ENCODE measurements at places on chromosomes 3 and 15.

GRCh38 chr15:64701482-64702184, 73.8 kb downstream of the RBPMS2 start:
- peak; percentile 52 for DNase-seq

- peak; percentile 68 for DNase-seq
These were observed 439.2 kb downstream of the MCTP2 start for GRCh38 chr15:94670438-94671034.

DNA sequence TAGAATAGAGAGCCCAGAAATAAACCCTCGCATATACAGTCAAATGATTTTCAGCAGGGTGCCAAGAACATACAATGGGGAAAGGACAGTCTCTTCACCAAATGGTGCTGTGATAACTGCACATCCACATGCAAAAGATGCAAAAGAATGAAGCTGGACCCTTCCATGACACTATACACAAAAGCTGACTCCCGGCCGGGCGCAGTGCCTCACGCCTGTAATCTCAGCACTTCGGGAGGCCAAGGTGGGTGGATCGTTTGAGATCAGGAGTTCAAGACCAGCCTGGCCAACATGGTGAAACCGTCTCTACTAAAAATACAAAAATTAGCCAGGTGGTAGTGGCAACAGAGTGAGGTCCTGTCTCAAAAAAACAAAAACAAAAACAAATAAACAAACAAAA, 43.2 kb upstream of the IQSEC1 start:
- DNase-seq, result no peak

DNA sequence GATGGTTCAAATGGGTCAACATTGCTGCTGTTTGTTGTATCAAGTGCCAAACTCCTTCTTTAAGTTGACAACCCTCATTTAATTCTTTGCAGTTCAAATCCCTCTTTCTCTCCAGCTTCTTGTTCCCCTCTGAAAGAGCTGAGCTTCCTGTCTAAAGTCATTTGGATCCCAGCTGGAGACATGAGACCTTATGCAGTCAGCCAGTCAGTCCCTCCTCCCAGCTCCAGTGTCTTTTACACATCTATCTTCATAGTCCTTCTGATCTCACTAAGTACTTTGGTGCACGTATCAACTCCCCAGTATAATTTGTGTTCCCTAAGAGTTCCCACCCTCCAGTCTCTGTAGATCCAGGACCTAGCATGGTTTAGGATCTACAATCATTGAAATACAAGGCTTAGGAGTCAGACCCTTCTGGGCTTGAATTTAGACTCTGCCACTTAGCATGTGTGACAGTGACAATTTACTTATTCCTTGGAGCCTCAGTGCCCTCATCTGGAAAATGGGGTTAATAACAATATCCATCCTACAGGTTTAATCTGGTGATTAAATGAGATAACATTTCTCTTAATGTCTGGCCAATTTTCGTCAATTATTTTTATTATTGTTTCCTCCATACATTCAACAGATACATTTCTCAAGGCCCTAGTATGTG, 102.8 kb upstream of the SEMA6D start:
- no peak for DNase-seq

DNA sequence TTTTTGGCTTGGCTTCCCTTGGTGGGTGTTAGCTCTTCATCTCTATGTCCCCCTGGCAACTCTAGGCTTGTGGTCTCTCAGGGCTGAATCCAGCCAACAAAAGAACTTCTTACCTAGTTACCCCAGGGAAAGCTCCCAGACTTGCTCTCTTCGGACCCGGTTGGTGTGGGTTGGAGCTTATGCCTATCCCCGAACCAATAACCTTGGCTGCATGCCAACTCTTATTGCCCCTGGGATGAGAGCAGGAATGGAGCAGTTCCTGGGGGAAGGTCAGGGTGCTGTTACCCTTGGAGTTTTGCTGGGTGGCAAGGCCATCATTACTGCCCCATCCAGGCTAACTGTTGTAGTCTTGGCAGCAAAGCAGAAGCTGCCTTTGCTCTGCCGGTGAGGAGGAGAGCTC, 147.8 kb downstream of the CACNA1D start:
- DNase-seq, result no peak

DNA sequence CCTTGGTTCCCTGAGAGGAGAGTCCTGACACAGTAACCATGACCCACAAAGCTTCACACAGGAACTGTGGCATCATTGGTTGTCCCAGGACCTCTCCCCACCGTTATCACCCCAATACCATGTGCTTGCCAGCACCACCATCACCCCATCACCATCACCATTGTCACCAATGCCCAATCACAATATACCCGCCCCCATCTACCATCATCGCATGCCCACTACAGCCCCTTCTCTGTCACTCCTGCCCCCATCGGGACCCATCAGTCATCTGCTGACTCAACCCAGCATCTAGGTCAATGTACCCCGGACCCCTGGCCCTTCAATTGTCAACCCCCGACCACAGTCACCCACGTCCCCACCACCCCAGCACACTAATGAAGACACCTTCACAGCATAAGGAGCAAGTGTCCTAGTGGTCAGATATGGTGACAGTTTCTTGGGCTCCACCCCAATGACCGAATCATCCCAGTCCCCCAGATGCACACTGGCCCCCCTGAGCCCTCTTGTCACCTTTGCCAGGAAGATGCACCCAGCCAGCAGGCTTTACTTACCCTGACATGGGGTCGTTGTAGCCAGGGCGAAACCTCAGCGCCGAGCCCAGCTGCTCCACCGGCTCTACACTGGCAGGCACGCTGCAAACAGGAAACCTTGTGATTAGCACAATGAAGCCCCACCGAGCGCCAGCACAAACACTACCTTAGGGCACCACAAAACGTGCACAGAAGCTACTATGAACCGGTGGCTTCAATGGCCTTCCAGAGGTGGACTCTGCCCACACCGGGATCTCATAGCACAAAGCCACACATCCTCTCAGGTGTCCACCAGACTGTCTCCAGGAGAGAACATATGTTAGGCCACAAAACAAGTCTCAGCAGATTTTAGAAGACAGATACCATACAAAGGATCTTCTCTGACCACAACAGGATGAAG, 25.1 kb downstream of the SHISA5 start:
- no peak for DNase-seq

GRCh38 chr15:48823706-48824105, 12.8 kb upstream of the CEP152 start:
- no peak for DNase-seq

- DNase-seq, result peak; percentile 8
These were observed 28.4 kb upstream of the TPRG1 start for GRCh38 chr3:189143321-189143720.

- DNase-seq, result no peak
These were observed 67.4 kb upstream of the LARS2 start for GRCh38 chr3:45320986-45321385.

DNA sequence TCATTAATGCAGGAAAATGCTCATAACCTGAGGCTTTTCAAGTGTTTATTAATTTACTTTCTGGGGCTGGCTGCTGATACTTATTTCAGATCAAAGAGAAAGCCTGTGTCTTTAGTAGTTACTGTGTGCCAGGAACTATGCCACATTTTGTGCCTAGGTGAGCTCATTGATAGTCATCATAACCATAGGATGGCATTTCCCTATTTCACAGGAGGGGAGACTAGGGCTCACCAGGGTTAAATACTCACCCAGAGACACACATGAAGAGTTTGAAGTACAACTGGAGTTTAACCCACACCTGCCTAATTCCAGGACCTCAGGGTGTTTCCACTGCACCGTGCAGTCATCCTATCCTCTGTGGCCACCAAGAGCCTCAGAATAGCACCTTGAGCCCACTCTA, 264.4 kb upstream of the NR2E3 start:
- DNase-seq, result no peak

GRCh38 chr3:53069422-53070068, 23.7 kb upstream of the SFMBT1 start:
- no peak for DNase-seq

GRCh38 chr15:39009740-39010139, 445.1 kb upstream of the RASGRP1 start:
- DNase-seq, result no peak

- peak; percentile 16 for DNase-seq
These were observed 116.5 kb upstream of the FGF7 start for GRCh38 chr15:49306551-49306950.

DNA sequence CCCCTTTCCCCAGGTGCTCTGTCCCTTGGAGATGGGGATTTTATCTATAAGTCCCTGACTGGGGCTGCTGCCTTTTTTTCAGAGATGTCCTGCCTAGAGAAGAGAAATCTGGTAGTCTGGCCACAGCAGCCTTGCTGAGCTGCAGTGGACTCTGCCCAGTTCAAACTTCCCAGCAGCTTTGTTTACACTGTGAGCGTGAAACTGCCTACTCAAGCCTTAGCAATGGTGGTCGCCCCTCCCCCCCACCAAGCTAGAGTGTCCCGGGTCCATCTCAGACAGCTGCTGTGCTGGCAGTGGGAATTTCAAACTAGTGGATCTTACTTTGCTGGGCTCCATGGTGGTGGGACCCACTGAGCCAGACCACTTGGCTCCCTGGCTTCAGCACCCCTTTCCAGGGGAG, 38.9 kb downstream of the TMEM266 start:
- DNase-seq, result no peak

- no peak for DNase-seq
These were observed 656.0 kb upstream of the SGO1 start for GRCh38 chr3:20842002-20842401.

DNA sequence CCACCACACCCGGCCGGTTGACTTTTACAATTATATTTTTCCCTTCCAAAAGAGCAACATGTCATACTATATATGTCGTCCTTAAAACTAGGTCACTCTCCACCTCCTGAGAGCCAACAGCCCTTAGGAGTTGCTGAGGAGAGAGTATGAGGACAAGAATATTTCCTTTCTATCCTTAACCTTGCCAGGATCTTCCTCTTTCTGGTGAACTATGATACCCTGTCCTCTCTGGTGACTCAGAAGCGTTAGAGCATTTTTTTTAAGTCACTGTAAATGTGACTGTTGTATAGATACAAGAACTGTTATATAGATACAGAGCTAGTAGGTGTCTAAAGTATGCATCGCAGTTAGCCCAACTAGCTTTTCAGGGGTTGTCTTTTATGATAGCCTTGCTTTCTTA, 33.7 kb upstream of the MTHFS start:
- DNase-seq, result peak; percentile 64
